ENCODE measurements at places on chromosomes 5 and 9. TPM values are rescaled to one million over a fixed set of nuclear protein-coding genes. Genes with fewer than 3 reads are reported as not detected.

The TAF11L3 gene
- not detected for total RNA-seq

The C5orf34 gene
- 3.7 TPM for total RNA-seq

The AGGF1 gene
- total RNA-seq = 19.9 TPM

- DNase-seq = peak; percentile 73
Observed at GRCh38 chr9:71793386-71794105, 25.2 kb upstream of the CEMIP2 start.

The ANKRD20A1 gene
- total RNA-seq = not detected

The MARVELD2 gene
- total RNA-seq = 0.21 TPM

The PROB1 gene
- total RNA-seq = 5.0 TPM

DNA sequence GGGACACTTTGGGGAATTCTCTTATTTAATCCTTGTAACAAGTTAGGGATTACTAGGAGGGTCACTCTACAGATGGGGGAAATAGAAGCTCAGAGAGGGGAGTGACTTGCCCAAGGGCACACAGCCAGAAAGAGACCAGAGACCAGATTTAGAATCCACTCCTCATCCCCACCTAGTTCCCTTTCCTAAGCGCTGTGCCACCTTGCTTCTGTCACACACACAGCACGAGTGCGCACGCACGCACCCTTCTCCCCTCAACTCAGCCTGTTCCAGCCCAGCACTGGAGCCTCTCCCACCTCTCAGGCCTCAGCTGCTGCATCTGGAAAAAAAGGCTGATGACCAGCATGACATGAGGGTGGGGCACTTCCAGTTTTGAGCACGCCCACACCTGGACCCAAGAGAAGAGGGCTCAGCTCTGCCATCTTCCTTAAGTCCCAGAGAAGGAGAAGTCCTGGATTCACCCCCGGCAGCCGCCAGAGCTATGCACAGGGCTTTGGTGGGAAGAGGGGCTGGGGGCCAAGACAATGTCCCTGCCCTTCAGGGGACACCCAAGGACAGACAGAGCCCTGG lies 18.5 kb downstream of the NR5A1 start:
- no peak for DNase-seq
